Activated CD4-positive, alpha-beta T cell treated with anti-CD3 and anti-CD28 coated beads, Interleukin-2, amount 50 U/mL, for 16 hours (primary cell): ENCODE measurements at places on chromosomes 1 and 21.

- no peak for DNase-seq
These were observed 246.9 kb downstream of the MATN1 start for GRCh38 chr1:30476476-30476875.

DNA sequence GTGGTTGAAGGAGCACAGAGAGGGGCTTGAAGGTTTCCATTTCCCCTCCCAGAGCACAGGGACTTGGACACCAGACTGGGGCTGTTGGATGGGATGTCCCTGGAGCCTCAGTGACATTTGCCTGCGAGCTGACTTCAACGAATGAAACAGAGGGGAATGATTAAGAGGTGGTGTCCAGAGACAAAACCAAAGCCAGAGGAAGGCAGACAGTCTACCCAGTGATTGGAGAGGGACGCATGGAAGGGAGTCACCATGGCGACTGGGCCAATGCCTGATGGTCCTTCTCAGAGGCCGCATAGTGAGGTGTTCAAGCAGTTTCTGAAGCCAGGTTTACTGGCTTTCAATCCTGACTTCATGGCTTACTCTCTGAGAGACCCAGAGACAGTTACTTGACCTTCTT lies 77.2 kb downstream of the NUF2 start:
- no peak for DNase-seq

DNA sequence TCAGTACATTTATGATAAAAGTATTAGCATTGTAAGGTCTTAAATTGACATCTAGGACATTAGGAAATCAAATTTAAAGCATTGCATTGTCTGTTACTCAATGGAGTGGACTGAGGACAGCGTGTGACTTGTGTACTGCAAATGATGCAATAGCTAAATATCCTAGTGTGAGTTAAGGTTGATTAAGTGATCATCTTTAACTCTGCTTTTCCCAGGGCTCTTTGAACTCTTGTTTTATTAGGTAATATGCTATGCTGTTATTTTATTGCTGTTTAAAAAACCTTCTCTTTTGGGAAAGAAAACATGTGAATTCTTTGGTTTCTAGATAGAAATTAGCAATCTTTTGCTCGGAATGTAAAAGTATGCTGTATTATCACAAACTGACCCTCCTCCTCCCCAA lies 38.6 kb downstream of the NFIA start:
- DNase-seq, result no peak

GRCh38 chr21:45330851-45331261 lies 43.2 kb upstream of the POFUT2 start:
- DNase-seq, result no peak

DNA sequence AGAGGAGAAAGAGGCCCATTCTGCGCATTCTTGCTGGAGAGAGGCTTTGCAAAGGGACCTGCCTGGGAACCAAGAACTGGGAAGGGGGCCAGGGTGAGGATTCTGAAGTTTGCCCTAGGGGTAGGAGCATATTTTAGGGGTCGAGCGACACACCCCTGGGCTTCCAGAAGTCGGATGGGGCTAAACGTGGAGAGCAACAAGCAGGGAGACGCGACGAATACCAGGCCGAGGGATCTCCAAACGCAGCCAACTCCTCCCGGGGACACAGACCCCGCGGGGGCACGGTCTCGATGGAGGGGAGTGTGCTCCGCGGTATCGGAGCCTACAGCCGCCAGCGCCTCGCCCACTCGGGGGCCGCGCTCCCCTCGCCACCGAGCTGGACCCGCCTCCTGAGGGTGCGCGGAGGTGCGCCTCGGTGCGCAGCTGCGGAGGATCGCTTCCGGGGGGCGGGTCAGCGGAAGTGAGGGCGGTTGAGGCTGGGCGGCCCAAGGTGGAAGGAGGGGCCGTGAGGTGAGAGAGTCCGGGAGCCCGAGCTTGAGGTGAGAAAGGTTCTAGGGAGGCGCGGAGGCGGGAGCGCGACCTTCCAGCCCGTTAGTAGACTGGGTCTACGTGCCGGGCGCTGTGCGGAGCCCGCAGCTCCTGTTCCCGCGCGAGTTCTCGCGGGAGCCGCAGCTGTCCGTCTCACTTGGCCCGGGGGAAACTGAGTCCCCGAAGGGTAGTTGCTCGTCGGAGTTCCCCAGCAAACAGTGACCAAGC lies at the start of gene MTFR1L:
Gene MTFR1L (plus strand): TSS at position 464 of the 756 bp plus-strand sequence. CDS start 3,151 bp downstream, outside the sequence.
- peak; percentile 92 for DNase-seq

- DNase-seq, result no peak
These were observed 53.8 kb downstream of the PRDM2 start for GRCh38 chr1:13753636-13754402.

DNA sequence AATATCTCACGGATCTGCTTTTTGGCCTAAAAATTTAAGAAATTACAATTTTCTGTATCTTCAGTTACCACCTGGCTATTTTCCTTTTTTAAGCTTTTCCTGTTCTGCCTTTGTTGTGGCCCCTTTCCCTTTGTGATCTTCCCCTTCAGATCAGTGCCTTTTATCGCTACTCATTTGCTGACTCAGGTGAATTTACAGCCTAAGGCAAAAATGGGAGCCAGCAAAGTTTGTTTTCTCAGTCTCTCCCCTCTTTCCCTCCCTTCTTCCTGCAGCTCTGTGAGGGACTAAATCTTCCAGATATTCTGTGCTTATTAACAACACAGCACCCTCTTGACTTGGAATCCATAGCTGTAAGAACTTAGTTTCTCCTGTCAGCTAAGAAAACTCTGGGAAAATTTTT lies 5.3 kb upstream of the PRRC2C start:
- no peak for DNase-seq

GRCh38 chr21:38420140-38420539 lies 78.1 kb downstream of the ERG start:
- DNase-seq, result no peak

DNA sequence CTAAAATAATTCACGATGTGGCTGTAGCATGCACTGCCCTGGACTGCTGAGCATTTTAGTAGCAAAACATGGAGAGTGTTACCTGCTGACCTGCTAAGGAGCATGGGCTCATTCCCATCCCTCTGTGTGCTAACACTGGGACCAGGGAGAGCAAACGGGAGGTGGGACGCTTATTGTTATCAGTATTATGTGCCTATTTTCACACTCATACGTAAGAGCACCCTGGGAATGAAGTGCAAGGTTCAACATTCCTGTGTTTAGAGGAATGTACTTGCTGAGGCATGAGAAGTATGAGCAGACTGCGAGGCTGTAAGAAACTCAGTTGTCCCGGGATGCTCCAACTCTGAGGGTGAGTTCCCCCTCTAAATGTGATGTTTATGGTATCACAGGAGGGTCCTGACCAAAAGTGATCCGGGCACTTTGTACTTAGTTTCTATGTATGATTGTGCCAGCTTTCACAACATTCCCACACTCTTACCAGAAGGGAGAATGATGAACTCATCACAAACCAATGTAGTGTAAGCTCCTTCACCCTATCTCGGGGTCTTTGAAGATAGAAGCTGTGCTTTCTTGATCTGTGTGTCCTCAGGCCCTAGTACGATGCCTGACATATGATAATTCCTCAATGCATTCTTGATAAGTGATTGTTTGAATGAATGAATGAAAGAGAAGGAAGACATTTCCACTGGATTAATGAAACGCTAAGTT lies 164.8 kb downstream of the KCNJ6 start:
- no peak for DNase-seq

DNA sequence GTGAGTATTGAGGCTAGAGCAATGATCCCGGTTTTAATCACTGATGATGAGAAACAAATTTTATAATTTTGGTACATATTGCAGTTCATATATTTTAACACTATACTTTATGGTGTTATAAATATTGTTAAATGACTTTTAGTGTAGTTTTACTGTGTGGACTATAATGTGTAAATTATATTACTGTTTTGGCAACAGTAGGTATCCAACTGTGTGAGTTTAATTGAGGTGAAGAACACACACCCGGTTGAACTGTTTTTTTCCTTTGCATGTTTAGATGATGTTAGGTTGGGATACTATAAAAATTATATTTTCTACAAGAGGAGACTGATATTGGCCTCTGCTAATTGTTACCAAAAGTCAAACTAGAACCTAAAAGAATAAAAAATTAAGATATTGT lies 166.5 kb downstream of the SDCCAG8 start:
- no peak for DNase-seq

- no peak for DNase-seq
These were observed 2.1 kb downstream of the PADI1 start for GRCh38 chr1:17207046-17207445.

- DNase-seq, result no peak
These were observed 228.6 kb downstream of the COP1 start for GRCh38 chr1:175978476-175978875.

GRCh38 chr1:31587720-31588423 lies 11.6 kb downstream of the TINAGL1 start:
- peak; percentile 63 for DNase-seq

DNA sequence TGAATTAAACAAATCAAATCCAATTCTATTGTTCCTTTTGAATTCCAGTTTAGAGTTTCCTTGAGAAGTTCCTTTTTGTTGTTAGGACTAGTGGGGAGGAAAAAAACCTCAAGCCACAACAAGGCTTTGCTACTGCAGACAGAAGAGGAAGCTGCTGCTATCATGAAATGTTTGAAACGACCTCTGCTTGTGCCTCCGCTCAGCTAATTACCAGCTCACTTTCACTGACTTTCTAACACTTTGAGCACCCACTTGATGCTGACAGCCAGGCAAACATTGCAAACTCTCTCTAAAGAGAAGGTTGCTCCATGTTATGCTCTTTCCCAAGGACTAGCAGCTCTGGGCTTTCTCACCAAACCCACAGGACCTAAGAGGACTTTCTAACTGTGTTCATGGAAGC lies 203.9 kb upstream of the PROX1 start:
- DNase-seq, result no peak

- no peak for DNase-seq
These were observed 48.9 kb downstream of the SPATA46 start for GRCh38 chr1:162327788-162328165.

- DNase-seq, result no peak
These were observed 209.1 kb upstream of the MAP1LC3C start for GRCh38 chr1:242208021-242208420.

- DNase-seq, result no peak
These were observed 119.0 kb downstream of the COQ8A start for GRCh38 chr1:227059076-227059475.

DNA sequence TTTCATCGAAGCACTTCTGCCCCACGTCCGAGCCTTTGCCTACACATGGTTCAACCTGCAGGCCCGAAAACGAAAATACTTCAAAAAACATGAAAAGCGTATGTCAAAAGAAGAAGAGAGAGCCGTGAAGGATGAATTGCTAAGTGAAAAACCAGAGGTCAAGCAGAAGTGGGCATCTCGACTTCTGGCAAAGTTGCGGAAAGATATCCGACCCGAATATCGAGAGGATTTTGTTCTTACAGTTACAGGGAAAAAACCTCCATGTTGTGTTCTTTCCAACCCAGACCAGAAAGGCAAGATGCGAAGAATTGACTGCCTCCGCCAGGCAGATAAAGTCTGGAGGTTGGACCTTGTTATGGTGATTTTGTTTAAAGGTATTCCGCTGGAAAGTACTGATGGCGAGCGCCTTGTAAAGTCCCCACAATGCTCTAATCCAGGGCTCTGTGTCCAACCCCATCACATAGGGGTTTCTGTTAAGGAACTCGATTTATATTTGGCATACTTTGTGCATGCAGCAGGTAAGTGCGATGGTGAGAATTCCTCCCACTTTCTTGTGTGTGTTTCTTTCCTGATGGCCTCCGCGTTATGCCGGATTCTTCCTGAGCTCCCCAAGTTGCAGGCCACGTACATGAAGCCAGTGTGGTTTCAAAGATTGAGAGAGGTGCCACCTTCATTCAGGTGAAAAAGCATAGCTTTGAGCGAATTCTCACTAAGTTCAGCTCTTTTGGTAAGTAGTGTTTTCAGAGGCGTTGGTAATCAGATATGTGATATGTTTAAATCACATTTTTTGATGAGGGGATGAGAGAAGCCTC lies 6.0 kb downstream of the NFIA start:
- no peak for DNase-seq
